Fibroblast of gingiva (primary cell): ENCODE measurements at places on chromosomes 12 and 14.

- no peak for DNase-seq
These were observed 94.6 kb upstream of the MUCL1 start for GRCh38 chr12:54759751-54760150.

- no peak for DNase-seq
These were observed 138.1 kb upstream of the LMNTD1 start for GRCh38 chr12:25690996-25691864.

DNA sequence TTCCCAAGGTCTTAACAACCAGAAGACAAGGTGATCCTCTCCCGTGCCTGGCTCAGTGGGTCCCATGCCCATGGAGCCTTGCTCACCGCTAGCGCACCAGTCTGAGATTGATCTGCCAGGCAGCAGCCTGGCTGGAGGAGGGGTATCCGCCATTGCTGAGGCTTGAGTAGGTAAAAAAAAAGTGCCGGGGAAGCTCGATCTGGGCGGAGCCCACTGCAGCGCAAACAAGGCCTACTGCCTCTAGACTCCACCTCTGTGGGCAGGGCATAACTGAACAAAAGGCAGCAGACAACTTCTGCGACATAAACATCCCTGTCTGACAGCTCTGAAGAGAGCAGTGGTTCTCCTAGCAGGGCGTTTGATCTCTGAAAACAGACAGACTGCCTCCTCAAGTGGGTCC, 104.0 kb downstream of the C14orf39 start:
- DNase-seq: no peak

DNA sequence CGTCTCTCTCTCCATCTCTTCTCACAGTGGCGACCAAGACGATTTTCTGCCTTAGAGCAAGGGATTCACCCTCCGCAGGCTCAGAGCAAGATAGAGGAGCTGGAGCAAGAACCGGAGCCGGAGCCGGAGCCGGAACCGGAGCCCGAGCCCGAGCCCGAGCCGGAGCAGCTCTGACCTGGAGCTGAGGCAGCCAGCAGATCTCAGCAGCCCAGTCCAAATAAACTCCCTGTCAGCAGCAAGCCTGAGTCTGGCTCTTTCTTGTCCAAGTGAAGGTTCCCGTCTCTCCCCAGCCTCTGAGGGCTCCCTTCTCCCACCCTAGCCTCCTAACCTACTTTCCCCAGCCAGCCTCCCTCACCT, 5.9 kb downstream of the LAG3 start:
- peak; percentile 41 for DNase-seq

- DNase-seq: no peak
These were observed 65.2 kb downstream of the MARK3 start for GRCh38 chr14:103450416-103450815.

GRCh38 chr12:20369305-20370013, 1.1 kb downstream of the PDE3A start:
- peak; percentile 61 for DNase-seq

- DNase-seq: peak; percentile 24
These were observed 846 bp upstream of the MTHFD1 start for GRCh38 chr14:64387232-64387781.

DNA sequence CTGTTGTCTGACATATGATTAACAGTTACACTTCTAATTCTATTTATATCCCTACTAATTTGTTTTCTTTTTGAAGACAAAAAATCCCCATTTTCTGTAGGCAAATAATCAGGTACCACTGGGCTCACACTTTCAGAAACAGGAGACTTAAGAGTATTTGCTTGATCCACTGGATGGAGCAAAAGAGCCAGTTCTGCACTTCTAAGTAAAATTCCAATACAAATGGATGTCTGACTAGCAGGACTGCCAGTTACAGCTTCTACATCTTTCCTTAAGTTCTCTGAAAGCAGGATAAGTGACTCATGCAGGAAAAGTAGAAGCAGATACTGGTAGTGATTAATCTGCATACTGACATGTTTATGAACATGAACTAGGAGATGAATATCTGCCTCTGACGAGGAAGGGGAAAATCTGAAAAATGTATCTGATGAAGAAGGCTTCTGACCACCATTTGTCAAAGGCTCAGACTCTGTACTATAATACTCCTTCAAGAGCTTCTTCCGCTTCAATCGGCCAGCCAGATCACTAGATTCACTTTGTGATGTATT, 73.8 kb upstream of the ANKS1B start:
- peak; percentile 76 for DNase-seq

DNA sequence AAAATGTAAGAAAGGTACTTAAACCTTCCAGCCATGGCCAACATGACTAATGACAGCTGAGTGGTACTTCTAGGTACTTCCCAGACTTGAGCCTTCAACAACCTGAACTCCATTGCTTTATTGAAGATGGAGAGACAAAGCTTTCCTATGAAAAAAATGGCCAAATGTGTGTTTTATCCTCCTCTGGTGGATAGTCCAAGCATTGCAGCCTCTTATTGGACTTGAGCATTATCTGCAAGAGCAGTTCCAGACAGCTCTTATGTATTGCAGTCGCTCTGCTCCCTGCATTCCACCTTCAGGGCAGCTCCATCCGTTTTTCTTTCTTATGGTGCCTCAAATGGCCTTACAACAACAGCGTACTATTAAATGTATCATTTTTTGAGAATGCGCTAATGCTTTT, 588.2 kb downstream of the NRXN3 start:
- DNase-seq: peak; percentile 9

DNA sequence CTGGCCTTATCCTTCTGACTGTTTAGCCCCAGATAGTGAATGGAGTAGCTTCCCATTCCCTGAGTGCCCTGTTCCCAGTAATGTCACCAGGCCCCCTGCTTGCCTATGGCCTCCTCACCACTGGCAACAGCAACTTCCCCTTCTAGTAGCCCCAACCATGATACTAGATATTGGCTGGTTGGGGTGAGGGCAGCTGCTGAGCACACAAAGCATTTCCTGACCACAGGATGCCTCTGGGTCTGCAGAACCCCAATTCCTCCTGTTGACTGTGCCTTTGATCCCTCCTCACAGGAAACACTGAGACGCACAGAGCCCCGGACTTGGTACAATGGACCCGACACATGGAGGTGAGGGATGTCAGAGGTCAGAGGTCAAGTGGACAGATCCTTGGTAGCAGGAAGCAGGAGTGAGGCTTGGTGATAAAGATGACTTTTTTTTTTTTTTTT, 597 bp downstream of the SOAT2 start:
- no peak for DNase-seq

- DNase-seq: peak; percentile 77
These were observed 106.8 kb downstream of the ZFC3H1 start for GRCh38 chr12:71556875-71557274.

- DNase-seq: no peak
These were observed 298.6 kb downstream of the AKAP6 start for GRCh38 chr14:32627545-32628298.

- DNase-seq: peak; percentile 60
These were observed 717 bp downstream of the UBC start for GRCh38 chr12:124913474-124914391.

DNA sequence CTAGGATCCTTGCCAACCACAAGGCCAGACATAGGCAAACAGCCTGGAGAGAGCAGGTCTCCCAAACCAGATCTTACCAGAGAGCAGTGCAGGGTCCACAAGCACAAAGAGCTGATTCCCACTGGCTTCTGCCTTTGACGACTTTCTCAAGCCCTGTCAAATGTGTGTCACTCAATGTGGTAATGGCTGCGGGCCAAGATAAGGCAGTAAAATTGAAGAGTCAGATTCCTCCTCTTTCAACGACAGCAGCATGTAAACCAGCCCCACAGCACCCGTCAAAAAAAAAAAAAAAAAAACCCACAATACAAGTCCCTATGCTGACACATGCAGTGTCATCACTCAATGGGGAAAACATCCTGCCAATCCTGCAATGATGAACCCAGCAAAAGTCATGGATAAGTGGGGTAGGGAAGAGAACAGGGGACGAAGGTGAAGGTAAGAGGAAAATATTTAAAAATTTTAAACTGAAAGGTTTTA, at the start of gene STON2:
Gene STON2, minus strand, starts transcription at position 123 of the 477 bp plus-strand sequence. CDS start 1,942 bp downstream, outside the sequence.
- peak; percentile 78 for DNase-seq

- no peak for DNase-seq
These were observed 78.8 kb downstream of the KCNMB4 start for GRCh38 chr12:70444903-70445302.

GRCh38 chr12:64696080-64696741, 63.0 kb downstream of the GNS start:
- peak; percentile 11 for DNase-seq

DNA sequence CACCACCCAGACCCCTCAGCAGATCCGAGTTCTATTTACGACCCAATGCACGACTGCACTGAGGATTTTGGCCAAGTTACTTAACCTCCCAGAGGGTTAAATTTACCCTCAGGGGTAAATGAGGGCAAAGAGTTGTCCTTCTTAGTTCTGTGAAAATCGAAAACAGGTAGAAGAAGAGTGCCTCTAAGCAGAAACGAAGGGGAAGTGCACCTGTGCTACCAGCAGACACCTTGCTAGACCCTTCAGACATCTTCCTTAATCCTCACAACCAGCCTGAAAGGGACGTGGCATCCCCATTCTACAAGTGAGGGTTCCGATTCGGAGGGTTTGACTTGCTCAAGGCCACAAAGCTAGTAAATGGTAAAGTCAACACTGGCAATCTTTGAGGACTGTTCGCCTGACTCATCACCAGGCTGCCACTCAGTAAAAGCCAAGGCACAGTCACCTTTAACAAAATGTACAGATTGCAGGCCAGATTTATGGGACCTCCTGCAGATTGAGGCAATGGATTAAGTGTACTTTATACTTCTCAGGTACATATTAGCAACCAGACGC, 1.6 kb downstream of the GSG1 start:
- peak; percentile 60 for DNase-seq

DNA sequence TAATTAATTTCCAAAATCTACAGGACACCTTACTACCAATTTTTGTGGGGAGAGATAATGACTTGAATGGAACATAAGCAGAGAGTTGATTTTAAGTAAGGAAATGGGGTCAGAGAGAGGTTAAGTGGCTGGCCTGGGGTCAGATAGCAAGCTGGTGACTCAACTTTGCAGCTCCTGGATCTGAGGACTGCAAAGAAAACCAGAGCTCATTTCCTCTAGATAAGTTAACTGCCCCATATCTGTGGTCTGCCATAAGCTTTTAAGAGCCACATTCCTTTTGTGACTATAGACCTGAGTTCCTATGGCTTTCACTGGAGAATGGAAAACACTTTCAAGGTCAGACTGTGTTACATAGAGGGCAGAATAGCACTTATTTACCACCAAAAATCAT, 201.2 kb upstream of the PRICKLE1 start:
- DNase-seq: peak; percentile 6

DNA sequence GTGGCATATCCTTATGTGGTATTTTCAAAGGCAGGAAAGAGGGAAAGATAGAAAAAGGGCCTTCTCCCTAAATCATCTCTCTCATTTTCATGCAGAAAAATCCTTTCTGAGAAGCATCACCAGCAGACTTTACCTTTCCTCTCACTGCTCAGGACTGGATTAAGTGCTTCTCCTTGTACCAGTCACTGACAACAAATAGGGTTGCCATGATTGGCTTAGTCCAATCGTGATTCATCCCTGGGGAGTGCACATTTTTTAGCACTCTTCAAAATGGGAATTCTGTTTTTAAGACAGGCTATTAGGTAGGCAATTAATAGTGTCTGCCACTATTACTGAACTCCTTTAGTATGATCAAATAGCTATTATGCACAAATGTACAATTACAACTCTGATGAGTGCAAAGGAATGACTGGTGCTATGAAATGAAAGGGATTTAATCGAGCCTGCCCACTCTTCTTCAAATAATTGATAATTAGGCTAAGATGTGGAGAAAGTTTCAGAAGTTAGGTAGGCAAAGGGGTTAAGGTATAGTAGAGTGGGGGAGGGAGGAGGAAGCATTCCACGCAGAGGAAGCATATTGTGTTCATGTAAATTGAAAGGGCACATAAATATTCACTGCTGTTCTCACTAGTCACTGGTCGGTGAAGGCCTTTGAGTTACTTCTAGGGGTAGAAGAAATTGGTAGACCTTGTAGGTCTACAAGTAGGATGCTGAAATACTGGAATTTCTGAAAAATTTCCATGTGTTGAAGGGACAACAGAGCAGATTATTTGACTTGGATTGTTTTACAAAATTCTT, 84.0 kb downstream of the MSRB3 start:
- DNase-seq: no peak

GRCh38 chr14:42872786-42873185, 1266.1 kb downstream of the LRFN5 start:
- DNase-seq: no peak

DNA sequence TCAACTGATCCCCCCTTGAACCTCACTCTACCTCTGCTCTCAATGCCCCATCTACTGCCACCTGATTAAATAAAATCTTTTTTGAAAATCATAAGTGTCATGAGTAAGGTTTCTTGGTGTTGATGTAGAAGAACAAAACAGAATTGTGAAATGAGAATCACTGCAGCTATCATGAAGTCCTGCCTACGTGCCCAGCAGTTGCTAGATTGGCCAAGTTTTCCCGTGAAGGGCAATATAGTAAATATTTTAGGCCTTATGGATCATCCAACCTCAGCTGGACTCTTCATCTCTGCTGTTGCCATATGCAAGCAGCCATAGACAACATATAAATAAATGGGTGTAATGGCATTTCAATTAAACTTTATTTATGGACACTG, 5.2 kb upstream of the OAS3 start:
- DNase-seq: no peak

- DNase-seq: no peak
These were observed 9.7 kb downstream of the JDP2 start for GRCh38 chr14:75437201-75438143.

DNA sequence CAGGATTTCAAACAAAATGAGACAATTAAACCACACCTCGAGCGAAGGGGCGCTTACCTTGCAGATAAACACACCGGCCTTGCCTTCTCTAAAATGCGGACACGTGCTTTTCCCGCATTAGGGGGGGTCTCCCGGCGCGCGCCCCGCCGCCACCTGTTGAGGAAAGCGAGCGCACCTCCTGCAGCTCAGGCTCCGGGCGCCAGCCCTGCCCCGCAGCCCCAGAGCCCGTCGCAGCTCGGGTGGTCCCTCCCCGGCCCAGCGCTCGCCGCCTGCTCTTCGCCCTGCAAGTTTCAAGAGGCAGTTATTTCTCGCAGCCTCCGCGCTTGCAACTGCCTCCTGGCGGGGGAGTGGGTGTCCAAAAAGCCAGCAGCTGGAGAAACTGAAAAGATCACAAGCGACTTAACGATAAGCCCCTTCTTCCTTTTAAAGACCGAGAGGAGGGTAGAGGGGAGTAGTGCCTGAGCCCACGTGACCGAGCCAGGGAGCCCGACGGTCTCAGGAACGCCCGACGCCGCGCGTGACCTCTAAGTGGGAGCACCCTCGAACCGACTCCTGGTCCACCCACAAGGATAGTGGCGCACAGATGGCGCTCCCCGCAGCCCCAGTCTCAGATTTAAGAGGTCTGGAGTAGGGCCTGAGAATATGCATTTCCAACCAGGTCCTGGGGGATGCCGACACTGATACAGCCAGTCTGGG, at the start of gene ESR2:
Gene ESR2, minus strand, starts transcription at position 396 of the 696 bp plus-strand sequence. CDS start 11,386 bp downstream, outside the sequence.
- DNase-seq: peak; percentile 29

GRCh38 chr12:57385586-57385985, 45.3 kb downstream of the R3HDM2 start:
- no peak for DNase-seq

- DNase-seq: no peak
These were observed 344.6 kb downstream of the ETNK1 start for GRCh38 chr12:22969521-22969920.
